Peyer's patch (tissue), 4 donors: ENCODE measurements at places on chromosomes 11 and 22. TPM values are rescaled to one million over a fixed set of nuclear protein-coding genes. Genes with fewer than 3 reads are reported as not detected.
A peak's percentile ranks its signal among the peaks of the same experiment; 100 is the strongest.

DNA sequence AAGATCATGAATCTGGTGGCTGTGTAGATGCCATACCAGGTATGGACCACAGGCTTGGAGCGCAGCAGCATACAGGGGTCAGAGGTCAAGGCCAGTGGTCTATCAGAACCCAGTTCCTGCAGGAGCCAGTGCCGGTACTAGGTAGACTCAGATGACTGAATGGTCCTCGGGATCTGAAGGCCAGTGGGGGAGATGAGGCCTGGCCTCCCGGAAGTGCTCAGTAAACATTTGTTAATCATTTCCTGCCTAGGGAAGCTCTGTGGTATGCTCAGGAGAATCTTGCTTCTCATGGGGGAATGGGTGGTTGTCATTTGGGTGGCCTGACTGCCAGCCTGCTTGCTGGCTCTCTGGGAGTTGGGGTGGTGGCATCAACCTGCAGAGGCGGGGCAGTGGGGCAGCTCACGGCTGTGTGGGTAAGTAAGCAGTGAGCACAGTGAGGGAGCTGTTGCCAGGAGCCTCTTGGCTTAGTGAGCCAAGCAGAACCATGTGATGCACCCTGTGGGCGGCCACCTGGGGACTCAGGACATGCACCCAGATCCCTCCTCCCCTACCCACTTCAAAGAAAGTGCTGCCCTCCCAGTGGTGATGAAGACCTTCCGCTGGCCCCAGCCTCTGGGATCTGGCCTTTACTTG, 33.0 kb downstream of the PTPRJ start:
- H3K4me1 ChIP-seq = peaks cover 23% of the 10 kb centered on the region
- H3K27me3 ChIP-seq = no peaks in the 10 kb centered on the region
- H3K36me3 ChIP-seq = no peaks in the 10 kb centered on the region
- H3K4me3 ChIP-seq = no peak overlapping the region
- H3K27ac ChIP-seq = peak overlapping the region; percentile 50

GATD1 gene
- 81.7 TPM for total RNA-seq

MFRP gene
- not detected for total RNA-seq

GRCh38 chr11:115903179-115903578, 399.0 kb upstream of the CADM1 start:
- H3K27ac ChIP-seq = no peak overlapping the region
- DNase-seq = no peak
- no peak overlapping the region for H3K4me3 ChIP-seq
- no peaks in the 10 kb centered on the region for H3K36me3 ChIP-seq
- H3K27me3 ChIP-seq = no peaks in the 10 kb centered on the region
- H3K4me1 ChIP-seq = no peaks in the 10 kb centered on the region

DNA sequence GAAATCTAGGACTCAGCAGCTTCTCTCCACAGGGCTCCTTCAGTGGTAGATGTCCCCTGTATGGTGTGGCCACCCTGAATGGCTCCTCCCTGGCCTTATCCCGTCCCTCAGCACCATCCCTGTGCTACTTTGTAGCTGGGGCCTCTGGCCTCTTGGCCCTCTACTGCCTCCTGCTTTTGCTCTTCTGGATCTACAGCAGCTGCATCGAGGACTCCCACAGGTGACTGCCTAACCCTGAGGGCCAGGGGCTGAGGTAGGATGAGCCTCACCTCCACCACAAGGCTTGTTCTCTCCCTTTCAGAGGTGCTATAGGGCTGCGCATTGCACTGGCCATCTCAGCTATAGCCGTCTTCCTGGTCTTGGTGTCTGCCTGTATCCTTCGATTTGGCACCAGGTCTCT, 1.8 kb downstream of the TMEM179B start:
- H3K4me1 ChIP-seq = peaks cover 5% of the 10 kb centered on the region
- no peaks in the 10 kb centered on the region for H3K27me3 ChIP-seq
- H3K36me3 ChIP-seq = no peaks in the 10 kb centered on the region
- no peak overlapping the region for H3K27ac ChIP-seq
- no peak for DNase-seq
- H3K4me3 ChIP-seq = no peak overlapping the region
